GM12878 (cell line): ENCODE measurements at places on chromosomes 7 and 10. TPM values are rescaled to one million over a fixed set of nuclear protein-coding genes. Genes with fewer than 3 reads are reported as not detected.

GRCh38 chr10:1454428-1454827 is 282.9 kb downstream of the ADARB2 start:
- no peaks in the 10 kb centered on the region for H3K27me3 ChIP-seq
- no peak overlapping the region for H3K4me3 ChIP-seq
- no peaks in the 10 kb centered on the region for H3K36me3 ChIP-seq

GRCh38 chr10:7374795-7375194 is 36.0 kb downstream of the SFMBT2 start:
- no peak overlapping the region for H3K27ac ChIP-seq
- peaks cover 36% of the 10 kb centered on the region for H3K36me3 ChIP-seq
- no peak overlapping the region for H3K4me3 ChIP-seq
- H3K4me1 ChIP-seq: peaks cover 2% of the 10 kb centered on the region; the same call in 1 of the 2 replicates
- DNase-seq: no peak

- DNase-seq: peak; percentile 5
- no peaks in the 10 kb centered on the region for H3K36me3 ChIP-seq
- no peak overlapping the region for H3K4me3 ChIP-seq
- no peaks in the 10 kb centered on the region for H3K4me1 ChIP-seq
These were observed 35.0 kb upstream of the CPXM2 start for GRCh38 chr10:123926401-123927264.

- H3K4me1 ChIP-seq: no peaks in the 10 kb centered on the region
- H3K36me3 ChIP-seq: no peaks in the 10 kb centered on the region
- no peak for DNase-seq
- H3K27me3 ChIP-seq: no peaks in the 10 kb centered on the region
- H3K4me3 ChIP-seq: no peak overlapping the region
These were observed 134.7 kb upstream of the GALNT17 start for GRCh38 chr7:70997261-70997660.

DNA sequence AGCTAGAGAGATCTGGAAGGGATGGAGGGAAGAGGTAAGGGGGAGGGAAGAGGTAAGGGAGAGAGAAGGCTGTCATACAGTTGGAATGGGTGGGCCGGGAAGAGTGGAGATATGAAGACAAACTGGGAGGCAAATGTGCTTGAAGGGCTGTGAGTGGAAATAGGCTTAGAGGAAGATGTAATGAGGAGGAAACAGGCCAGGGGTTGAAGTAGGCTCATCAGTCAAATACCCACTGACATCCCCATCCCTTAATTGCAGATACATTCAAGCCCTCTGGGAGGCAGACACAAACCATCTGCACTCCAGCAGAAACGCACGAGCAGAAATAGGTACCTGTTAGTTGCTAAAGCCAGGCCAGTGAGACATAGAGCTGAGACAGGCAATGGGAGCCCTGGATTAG is 2.1 kb downstream of the SYNPO2L start:
- no peak overlapping the region for H3K4me3 ChIP-seq
- no peaks in the 10 kb centered on the region for H3K36me3 ChIP-seq
- H3K4me1 ChIP-seq: peaks cover 30% of the 10 kb centered on the region
- no peak for DNase-seq
- no peaks in the 10 kb centered on the region for H3K27me3 ChIP-seq

GRCh38 chr10:103609231-103610082 is 116.0 kb downstream of the NEURL1 start:
- no peak for DNase-seq
- no peak overlapping the region for H3K27ac ChIP-seq
- H3K4me1 ChIP-seq: no peaks in the 10 kb centered on the region
- H3K4me3 ChIP-seq: no peak overlapping the region
- no peaks in the 10 kb centered on the region for H3K27me3 ChIP-seq

DNA sequence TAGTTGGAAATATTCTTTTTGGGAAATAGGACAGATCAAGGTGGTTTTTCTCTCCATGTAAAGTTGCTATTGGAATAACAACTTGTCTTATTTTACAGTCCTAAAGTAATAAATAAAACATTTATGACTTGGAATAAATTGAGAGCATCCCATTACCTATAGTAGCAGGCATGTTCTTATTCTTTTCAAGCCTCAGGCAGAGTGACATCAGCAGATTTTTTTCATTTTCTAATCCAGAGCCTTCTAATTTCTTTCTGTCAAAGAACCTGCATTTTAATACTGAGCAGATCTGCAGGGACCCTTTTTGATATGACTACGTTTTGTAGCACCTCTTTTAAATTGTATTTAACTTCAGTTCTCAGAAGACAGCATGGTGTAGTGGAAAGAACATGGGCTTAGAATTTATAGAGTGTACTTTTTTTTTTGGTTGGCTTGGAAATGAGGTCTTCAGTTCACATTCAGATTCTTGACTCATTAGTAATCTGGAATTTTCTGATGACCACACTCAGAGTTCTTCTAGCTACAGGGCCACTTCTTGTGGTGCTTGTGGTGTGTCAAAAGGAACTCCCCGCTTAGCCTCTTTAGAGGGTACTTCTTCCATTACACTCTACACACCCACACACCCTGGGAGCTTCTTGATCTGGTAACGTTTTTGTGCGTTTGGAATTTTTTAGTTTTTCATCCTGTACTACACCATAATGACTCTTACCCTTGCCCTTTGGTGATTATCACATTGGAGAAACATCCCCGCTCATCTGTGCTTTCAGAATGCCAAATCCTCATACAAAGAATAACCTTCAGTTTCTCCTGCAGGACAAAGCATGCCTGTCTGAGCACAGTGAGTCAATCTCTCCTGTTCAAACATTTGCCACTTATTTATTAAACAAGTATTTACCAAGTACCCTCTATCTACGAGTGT is 34.6 kb downstream of the AGK start:
- peak; percentile 46 for DNase-seq
- H3K36me3 ChIP-seq: no peaks in the 10 kb centered on the region; the same call in 1 of the 2 replicates
- H3K27ac ChIP-seq: peak overlapping the region; percentile 64
- H3K4me3 ChIP-seq: no peak overlapping the region
- no peaks in the 10 kb centered on the region for H3K4me1 ChIP-seq
- no peaks in the 10 kb centered on the region for H3K27me3 ChIP-seq

- H3K36me3 ChIP-seq: no peaks in the 10 kb centered on the region
- no peak overlapping the region for H3K27ac ChIP-seq
- no peak for DNase-seq
- no peaks in the 10 kb centered on the region for H3K4me1 ChIP-seq
- no peak overlapping the region for H3K4me3 ChIP-seq
- H3K27me3 ChIP-seq: no peaks in the 10 kb centered on the region
These were observed 275.1 kb downstream of the DOCK4 start for GRCh38 chr7:111931016-111931517.

DNA sequence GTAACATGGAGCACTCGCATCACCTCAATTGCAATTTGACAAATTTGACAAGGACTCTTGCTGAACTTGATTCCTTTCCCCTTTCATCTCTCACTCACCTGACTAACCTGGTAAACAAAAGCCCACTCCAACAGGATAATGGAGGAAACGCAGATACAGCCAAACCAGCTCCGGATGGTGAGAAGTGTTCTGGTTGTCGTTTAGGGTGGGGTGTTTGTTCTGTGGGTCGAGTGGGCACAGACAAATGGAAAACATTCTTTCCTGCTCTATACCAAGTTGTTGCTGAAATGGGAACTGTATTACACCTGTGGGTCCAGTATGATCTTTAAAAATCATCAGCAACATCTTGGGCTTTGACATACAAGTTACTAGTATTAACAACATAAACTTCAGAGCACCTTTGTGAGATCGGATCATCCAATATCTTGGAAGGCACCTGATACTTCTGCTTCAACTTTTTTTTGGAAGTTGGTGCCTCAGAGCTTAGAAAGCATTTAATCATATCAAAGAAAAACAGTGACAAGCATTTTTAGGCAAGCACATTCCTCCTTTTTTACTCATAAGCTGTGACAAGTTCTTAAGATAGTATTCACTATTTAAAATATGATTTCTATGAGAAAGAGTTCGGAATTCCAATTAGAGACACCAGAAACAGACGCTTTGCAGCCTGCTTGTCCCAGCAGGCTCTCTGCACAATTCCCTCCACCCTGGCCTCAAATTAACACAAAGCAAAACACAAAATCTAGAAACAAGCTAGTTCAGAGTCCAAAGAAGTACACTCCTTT is 58.1 kb downstream of the CCDC186 start:
- H3K36me3 ChIP-seq: no peaks in the 10 kb centered on the region
- no peak for DNase-seq
- no peaks in the 10 kb centered on the region for H3K4me1 ChIP-seq
- no peak overlapping the region for H3K4me3 ChIP-seq
- H3K27me3 ChIP-seq: 0 out of 2 replicates have a peak, but pooled peaks cover 4% of the 10 kb centered on the region

DNA sequence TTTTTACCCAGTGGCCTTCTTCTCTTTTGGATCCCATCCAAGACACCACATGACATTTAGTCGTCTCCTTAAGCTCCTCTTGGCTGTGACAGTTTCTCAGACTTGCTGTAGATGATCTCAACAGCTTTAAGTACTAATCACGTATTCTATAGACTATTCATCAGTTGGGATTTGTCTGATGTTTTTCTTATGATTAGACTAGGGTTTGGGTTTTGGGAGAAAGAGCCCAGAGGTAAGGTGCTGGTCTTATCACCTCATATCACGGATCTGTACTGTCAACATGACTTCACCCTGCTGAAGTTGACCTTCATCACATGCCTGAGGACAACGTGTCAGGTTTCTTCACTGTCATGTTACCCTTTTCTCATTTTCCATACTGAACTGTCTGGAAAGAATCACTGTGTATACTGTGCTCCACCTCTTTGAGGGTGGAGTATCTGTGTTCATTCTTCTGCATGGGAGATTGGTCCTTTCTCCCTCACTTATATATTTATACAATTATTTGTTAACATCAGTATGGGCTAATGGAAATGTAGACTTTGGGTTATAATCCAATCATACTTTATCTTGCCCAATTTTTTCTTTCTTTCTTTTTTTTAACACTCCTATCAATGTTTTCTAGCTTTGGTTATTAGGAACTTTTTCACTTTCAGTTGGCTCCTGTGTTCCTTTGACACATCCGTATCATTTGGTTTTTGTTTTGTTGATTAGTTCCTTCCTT is 6.4 kb upstream of the HKDC1 start:
- no peaks in the 10 kb centered on the region for H3K36me3 ChIP-seq
- H3K4me3 ChIP-seq: no peak overlapping the region
- H3K27ac ChIP-seq: no peak overlapping the region
- no peaks in the 10 kb centered on the region for H3K27me3 ChIP-seq
- no peak for DNase-seq
- no peaks in the 10 kb centered on the region for H3K4me1 ChIP-seq

DNA sequence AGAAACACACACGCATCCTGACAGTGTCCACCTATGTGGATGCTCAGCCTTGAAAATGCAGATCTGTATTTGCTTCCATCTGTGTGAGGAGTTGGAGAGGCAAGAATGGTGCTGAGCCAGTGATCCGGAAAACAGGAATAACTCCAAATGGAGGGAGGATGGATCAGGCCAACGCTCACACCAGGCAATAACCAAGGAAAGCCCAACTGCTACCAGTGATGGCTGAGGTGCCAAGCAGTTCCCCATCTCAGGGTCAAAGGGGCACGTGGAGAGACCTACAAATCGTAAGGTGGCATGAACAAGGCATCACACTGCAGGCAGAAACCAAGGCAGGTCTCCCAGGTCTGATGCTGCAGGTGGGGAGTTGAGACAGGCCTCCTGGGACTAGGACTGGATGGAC is 153.6 kb downstream of the ADAM12 start:
- H3K36me3 ChIP-seq: no peaks in the 10 kb centered on the region
- no peak overlapping the region for H3K27ac ChIP-seq

GRCh38 chr10:54469587-54470323 is 331.3 kb downstream of the PCDH15 start:
- H3K27ac ChIP-seq: no peak overlapping the region
- no peak for DNase-seq
- no peaks in the 10 kb centered on the region for H3K36me3 ChIP-seq
- H3K4me1 ChIP-seq: no peaks in the 10 kb centered on the region

- no peak for DNase-seq
- H3K27me3 ChIP-seq: no peaks in the 10 kb centered on the region
- H3K4me1 ChIP-seq: no peaks in the 10 kb centered on the region
- no peak overlapping the region for H3K4me3 ChIP-seq
These were observed 49.1 kb upstream of the BTBD16 start for GRCh38 chr10:122221958-122222357.

DNA sequence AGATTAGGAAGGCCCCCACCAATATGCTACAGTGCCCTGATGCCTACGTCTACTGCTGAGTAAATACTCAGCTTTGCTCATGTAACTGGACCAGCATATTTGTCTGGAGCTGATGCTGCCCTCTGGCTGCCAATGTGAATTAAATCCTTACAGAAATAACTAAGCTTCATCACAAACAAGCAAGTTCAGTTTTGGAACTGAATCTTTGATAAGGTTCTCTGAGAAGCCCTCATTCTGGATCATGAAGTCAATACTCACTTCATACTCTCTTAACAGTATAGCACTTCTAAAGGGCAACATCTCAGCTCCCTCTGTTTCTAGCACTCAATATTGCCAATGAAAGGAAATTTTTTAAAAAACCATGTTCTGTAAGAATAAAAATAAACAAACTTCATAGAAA is 246.7 kb downstream of the ETV1 start:
- DNase-seq: no peak
- no peaks in the 10 kb centered on the region for H3K4me1 ChIP-seq
- no peaks in the 10 kb centered on the region for H3K27me3 ChIP-seq
- no peak overlapping the region for H3K4me3 ChIP-seq

- H3K27me3 ChIP-seq: no peaks in the 10 kb centered on the region
- no peak overlapping the region for H3K4me3 ChIP-seq
- no peaks in the 10 kb centered on the region for H3K36me3 ChIP-seq
- H3K4me1 ChIP-seq: peaks cover 16% of the 10 kb centered on the region
- no peak overlapping the region; the same call in 1 of the 2 replicates for H3K27ac ChIP-seq
These were observed 33.2 kb downstream of the DRGX start for GRCh38 chr10:49362596-49363260.

DNA sequence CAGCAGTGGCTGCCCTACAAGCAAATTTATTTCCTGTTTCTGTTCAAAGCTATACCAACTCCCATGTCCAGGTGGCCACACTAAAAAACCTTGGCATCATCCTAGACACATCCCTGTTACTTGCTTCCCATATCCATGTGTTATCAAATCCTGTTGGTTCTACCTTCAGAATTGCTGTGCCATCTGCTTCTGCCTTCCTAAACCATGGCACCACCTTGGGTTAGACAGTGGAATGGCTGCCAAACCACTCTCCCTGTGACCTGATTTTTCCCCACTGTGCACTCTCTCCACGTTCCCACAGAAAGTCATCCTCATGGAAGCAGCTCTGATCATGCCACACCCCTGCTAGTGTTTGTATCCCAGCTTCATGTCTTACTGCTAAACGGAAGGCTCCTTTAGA is 697.6 kb upstream of the GALNT17 start:
- no peak overlapping the region for H3K27ac ChIP-seq
- no peaks in the 10 kb centered on the region for H3K27me3 ChIP-seq
- DNase-seq: no peak
- no peaks in the 10 kb centered on the region for H3K4me1 ChIP-seq
- H3K36me3 ChIP-seq: no peaks in the 10 kb centered on the region; the same call in 1 of the 2 replicates

DNA sequence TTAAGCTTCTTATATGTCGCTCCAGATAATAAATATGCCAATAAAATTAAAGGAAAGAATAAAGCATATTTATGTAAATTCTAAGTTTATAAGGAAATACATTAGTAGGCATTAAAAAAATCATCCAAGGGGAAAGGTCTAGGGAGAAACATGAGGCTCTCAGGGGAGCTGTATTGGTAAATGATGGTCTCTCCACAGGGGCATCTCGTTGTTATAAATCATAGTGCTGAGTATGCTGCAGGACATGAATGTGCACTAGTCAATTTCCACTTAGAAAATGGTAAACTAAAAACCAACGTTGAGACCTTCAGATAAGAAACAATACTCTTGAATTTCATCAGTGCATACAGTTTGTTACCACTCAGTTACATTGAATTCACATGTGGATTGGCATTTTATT is 194.0 kb upstream of the AHR start:
- H3K27me3 ChIP-seq: no peaks in the 10 kb centered on the region
- H3K4me3 ChIP-seq: no peak overlapping the region
- H3K27ac ChIP-seq: no peak overlapping the region
- no peaks in the 10 kb centered on the region for H3K36me3 ChIP-seq
- DNase-seq: no peak
- no peaks in the 10 kb centered on the region for H3K4me1 ChIP-seq

GPR158 gene
- polyA plus RNA-seq: not detected in 2 replicates

GJD4 gene
- polyA plus RNA-seq: not detected in 2 replicates

OPALIN gene
- not detected in 2 replicates for polyA plus RNA-seq

TLL2 gene
- 2.1 TPM in 2 replicates for polyA plus RNA-seq
